GM03348 (cell line): ENCODE measurements at places on chromosomes 12 and 14.
A peak's percentile ranks its signal among the peaks of the same experiment; 100 is the strongest.

DNA sequence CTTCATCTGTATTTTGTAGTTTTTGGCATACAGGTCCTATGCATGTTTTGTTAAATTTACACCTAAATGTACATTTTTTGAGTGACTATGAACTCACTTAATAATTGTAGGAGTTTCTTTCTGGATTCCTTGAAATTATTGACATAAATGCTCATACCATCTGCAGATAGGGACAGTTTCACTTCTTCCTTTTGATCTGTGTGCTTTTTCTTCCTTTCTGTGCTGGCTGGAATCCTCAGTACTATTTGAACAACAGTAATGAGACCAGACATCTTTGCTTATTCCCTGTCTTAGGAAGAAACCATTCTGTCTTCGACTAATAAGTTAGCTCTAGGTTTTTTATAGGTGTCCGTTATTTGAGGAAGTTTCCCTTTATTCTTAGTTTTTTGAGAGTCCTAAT is 110.3 kb downstream of the ADGRD1 start:
- no peak for DNase-seq

- peak; percentile 94 for DNase-seq
Measured at GRCh38 chr12:26239122-26239851, 43.9 kb downstream of the SSPN start.

- peak; percentile 63 for DNase-seq
Measured at GRCh38 chr12:92928421-92928961, 604 bp downstream of the EEA1 start.

DNA sequence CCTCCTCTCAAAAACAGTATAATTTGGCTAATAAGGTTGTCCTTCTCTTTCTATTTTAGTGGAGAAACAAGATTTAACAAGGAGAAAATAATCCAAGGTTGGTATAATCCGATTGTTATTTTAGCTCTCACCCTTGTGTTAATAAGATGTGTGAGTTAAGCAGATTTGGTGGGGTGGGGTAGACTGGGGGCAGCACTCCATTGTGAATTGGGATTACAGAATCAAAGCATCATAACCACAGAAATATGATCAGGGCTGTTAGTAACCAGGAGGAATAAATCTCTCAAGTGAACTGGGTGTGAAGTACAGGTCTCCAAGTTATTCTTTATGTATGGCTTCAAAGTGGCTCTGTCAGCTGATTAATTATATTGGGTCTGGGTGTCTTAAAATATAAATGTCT is 10.2 kb downstream of the TIGAR start:
- no peak for DNase-seq

GRCh38 chr12:47878918-47879481 is 25.8 kb downstream of the VDR start:
- DNase-seq: no peak

GRCh38 chr12:82723093-82723492 is 36.4 kb downstream of the TMTC2 start:
- DNase-seq: no peak

GRCh38 chr14:68564826-68565759 is 227.8 kb downstream of the ZFP36L1 start:
- DNase-seq: no peak

- DNase-seq: peak; percentile 98
Measured at GRCh38 chr12:108731866-108732461, 646 bp upstream of the CORO1C start.

DNA sequence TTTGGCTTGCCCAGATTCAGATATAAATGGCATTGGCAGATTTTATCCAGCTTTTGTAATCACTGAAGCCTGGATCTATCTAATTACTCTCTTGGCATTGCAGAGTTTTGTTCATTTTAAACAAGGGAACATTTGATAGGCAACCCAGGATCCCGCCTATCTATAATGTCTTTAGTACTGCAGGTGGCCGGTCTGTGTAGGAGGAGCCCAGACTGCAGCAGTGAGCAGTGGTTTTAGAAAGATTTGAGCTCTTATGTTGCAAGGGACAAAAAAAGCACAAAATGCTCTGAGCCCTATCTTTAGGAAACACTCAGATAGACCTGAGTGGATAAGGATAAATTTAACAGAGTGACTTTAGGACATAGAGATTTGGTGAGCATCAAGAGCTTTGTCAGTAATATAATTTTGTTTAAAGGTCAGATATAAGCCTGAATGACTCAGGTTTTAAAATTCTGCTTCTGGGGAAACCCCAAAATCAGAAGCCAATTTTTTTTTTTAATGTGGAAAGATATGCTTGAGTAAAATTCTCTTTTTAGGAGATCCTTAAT is 165.5 kb downstream of the SLC5A8 start:
- no peak for DNase-seq

- no peak for DNase-seq
Measured at GRCh38 chr14:70830998-70831781, 21.9 kb upstream of the MAP3K9 start.

- DNase-seq: no peak
Measured at GRCh38 chr14:101196795-101197590, 293.5 kb upstream of the RTL1 start.

DNA sequence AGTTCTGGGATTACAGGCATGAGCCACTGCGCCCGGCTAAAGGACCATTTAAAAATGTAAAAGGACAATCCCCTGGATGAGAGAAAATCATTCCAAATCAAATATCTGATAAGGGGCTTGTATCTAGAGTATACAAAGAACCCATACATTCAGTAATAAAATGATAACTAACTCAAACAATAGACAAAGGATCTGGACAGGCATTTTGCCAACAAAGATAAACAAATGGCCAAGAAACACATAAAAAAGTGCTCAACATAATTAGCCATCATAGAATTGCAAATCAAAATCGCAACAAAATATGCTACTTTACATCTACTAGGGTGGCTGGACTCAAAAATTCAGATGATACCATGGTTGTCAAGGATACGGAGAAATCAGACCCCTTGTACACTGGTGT is 8.5 kb upstream of the BICD1 start:
- no peak for DNase-seq

- DNase-seq: no peak
Measured at GRCh38 chr12:108577458-108577857, 15.1 kb downstream of the ISCU start.

DNA sequence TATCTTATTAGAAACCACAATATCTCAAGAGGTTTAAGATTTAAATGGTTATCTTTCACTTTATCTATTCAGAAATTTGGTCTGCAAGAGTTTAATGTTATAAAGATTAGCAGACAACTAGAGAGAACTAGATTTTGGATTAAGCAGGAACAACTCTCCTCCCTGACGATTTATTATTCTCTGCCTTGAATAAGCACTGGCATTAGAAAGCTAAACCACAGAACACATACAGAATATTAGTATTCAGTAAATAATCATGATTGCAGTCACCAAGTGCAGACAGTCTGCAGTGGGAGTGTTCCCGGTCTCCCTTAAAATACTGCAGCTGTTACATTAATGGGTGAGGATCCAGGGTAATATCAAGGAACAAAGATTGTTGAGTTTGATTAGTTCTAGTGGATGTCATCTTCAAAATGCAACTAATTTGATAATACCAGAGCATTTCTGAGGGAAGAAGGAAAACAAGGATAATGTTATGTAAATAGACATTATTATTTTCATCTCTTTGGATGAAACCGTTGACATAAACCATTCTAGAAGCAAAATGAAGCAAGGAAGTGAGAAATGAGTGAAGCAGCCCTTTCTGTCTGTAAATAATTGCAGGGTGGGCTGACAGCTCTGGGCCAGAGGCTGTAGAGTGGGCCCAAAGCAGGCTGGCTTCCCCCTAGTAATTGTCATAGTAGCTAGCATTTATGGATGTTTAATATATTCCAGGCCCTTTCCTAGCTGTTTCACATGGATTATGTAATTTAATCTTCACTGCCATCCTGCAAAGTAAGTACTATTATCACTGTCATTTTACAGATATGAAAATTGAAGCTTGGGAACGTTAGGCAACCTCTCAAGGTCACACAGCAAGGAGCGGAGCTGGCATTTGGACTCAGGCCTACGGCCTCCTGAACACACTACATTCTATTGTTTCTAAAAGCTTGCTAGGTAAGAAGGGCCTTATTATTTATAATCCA is 79.4 kb downstream of the DYRK2 start:
- DNase-seq: no peak

DNA sequence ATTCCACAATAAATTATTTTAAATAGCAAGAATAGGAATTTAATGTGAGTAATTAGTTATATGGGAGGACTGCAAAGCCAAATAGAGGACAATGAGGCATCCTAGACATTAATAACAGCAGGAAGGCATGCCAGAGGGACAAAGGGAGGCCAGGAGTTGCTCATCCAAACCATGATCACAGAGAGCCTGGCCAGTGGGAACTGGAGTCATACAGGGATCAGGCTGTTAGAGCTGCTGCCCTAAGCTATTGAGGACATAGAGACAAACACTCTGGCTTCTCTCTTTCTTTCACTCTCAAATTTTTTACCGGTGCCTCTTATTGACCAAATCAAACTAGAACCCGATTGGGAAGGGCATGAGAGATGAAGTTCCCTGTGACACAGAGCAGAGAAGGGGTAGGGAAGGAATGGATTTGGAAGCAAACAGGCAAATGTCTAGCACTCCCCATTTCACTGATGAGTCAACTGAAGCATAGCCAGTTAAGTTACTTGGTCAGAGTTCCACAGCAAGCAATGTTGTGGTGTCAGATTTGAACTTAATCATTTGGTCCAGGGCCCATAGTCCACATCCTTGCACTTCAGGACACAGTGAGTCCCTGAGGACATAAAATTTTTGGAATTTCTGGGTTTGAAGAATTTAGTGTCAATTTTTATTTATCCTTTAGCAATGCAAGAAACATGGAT is 17.9 kb upstream of the CFAP54 start:
- peak; percentile 80 for DNase-seq

- peak; percentile 57 for DNase-seq
Measured at GRCh38 chr14:81453166-81453766, 53.1 kb upstream of the STON2 start.

DNA sequence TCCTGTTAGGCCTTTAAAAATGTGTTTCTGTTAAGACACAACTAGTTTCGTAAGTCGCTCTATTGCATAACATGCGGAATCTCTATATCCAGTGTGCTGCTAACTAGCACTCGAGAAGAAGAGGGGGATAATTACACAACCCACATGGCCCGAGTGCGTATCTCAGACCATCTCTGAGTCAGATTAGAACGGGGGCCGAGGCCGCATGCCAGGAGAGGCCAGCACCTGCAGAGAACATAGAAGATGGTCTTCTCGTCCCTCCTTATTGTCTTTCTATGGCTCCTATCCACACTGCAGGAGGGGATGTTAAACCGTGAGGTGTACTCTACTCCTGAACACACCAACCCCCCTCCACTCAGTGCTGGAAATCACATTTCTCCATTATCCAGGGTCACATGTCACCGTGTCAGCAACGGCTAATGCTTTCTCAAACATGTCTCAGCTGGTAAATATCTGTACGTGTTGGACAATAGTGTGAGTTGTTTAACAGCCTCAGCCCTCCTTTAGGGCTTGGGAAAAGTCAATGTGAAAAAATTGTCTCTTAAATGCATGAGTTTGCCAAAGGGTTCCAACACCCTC is 56.3 kb downstream of the CCDC88C start:
- no peak for DNase-seq

DNA sequence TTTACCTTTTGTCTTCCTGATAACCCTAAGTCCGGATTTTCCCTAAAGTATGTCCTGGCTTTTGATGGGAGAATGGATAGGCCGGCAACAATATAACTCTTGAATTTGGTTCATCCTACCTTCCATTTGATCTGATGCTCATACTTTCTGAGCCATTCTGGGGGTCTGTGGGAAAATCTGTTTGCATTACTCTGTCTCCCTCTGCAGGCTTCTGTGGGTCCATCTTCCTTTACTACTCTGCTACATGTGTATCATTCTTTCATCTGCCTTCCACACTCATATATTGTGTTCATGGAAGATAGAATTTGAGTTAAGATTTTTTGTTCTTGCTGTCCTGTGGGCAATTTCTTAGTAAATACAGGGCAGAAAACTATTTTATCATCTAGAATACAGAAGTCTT is 101.5 kb downstream of the NAV3 start:
- no peak for DNase-seq

GRCh38 chr12:76236640-76237039 is 111.6 kb downstream of the BBS10 start:
- DNase-seq: no peak
